ENCODE measurements at places on chromosomes 13 and 19.

DNA sequence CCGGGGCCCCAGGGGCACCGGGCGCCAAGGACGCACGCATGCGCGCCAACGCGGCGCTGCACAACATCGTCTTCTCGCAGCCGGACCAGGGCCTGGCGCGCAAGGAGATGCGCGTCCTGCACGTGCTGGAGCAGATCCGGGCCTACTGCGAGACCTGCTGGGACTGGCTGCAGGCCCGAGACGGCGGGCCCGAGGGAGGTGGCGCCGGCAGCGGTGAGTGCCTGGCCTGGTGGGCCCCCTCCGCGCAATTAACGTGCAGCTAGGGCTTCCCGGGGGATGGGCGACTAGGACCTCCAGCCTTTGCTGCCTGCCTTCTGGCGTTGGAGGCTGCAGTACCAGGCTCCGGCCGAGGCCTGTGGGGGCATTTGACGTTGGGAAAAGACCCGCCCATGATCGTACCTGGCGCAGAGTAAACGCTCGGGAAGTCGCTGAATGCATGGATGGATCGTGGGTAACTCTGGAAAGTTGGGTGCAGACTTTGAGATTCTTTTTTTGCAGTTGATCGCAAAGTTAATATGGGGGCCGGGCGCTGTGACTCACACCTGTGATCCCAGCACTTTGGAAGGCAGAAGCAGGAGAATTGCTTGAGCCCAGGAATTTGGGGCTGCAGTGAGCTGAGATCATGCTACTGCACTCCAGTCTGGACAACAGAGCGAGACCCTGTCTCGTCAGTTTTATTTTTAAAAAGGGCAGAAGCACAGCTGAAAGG lies 7.3 kb downstream of the APC2 start:
- no peak for DNase-seq

DNA sequence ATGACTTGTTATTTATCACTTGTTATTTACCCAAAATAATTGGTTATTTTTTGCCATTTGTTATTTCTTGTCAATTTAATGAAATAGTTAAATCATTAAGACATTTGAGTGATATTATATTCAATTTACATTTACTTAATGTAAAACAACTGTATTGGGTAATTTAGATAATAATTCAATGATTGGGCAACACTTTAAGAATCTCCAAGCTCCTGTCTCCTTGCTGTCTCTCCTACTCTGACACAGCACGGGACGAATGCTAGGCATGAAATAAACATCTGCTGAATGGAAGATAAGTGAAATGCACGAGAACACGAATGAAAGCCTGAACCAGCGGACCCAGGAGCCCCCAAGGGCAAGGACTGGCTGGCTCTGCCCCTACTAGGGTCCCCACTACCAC lies 5.7 kb upstream of the PPP6R1 start:
- no peak for DNase-seq

DNA sequence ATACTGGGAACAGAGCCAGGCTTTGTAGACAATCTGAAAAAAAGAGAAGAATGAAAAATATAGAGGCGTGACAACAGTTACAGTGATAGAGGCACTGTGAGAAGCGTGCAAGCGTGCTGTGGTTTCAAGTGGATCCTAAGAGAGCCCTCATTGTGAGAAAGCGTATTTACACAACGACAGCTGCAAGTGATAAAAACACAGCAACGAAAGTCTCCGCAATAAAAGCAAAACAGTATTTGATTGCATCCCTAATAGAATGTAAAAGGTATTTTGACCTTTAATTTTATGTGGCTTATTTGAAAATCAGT lies 642.7 kb upstream of the ARGLU1 start:
- no peak for DNase-seq

DNA sequence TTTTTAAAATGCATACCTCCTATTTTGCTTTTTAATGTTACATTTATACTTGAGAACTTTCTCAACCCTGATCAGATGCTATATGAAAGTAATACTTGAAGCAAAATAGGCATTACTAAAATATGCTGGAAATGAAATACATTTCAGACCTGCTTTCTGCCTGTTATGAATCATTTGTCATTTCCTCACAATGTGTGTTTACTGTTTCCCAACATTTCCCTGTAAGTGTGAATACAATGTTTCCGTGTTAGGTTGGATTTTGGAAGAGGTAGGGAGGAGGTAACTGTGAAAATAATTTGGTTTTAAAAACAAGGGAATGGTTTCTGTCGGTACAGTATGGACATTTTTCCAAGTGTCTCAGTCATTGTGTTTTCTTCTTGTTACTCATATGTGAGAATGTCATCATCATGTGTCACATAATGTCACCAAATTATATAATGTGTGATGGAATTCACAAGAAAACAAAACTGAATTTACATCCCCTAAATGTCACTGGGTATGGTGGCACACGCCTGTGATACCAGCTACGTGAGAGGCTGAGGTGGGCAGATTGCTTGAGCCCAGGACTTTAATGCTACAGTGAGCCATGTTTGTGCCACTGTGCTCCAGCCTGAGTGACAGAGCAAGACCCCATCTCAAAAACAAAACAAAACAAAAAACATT lies 43.0 kb downstream of the ZAR1L start:
- no peak for DNase-seq

GRCh38 chr19:37593996-37594303 lies 642 bp downstream of the ZNF571 start:
- DNase-seq, result no peak

DNA sequence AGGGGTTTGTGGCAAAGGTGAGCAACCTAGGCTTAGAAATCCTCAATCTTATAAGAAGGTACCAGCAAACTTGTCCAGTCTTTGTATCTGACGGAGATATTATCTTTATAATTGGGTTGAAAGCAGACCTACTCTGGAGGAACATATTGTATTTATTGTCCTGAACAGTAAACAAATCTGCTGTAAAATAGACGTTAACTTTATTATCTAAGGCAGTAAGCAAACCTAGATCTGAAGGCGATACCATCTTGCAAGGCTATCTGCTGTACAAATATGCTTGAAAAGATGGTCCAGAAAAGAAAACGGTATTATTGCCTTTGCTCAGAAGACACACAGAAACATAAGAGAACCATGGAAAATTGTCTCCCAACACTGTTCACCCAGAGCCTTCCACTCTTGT lies 3.8 kb upstream of the KLK2 start:
- DNase-seq, result no peak

Data from naive B cell (primary cell).